ENCODE measurements at places on chromosomes 2 and 18.

GRCh38 chr2:96763511-96764252 is 3.0 kb downstream of the CNNM4 start:
- no peak for DNase-seq

DNA sequence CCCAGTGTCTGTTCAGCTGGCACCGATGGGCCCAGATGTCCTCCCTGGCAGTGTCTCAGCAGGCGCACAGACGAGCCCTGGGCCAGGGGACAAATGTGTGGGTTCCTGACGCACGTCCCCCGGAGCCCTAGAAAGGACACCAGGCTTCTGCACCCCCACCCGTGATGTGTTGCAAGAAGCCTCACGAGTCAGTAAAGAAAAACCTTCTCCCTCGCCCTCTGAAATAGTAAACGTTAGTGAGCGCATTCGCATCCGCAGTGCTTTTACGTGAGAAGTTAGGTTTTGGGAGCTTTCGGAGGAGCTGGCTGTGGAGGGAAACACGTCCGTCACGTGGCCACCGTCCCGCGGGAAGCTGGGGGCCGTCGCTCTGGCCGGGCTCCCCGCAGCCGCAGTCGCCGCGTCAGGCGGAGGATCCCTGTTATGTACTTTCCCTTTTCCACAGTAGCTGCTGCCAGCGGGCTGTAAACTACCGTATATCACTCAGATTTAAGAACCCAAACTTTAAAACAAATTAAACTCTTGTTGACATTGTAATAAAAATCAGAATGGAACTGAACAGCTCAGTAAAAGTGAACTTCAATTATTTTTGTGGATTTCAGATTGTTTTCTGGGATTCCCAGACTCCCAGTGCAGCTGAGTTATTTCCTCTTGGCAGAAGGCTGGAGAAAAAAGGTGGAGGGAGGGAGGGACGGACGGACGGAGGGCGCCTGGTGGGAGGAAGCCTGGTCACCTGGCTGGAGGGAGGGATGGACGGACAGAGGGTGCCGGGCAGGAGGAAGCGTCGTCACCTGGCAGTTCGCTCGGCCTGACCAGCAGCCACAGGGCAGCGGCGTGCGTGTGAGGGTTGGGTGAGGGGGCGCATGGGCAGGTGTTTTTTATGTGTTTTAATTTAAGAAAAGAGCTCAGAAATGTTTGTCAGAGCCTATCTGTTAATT is 112.1 kb downstream of the NFATC1 start:
- peak; percentile 84 for DNase-seq

GRCh38 chr2:31666878-31667277 is 86.1 kb upstream of the SRD5A2 start:
- DNase-seq, result no peak

DNA sequence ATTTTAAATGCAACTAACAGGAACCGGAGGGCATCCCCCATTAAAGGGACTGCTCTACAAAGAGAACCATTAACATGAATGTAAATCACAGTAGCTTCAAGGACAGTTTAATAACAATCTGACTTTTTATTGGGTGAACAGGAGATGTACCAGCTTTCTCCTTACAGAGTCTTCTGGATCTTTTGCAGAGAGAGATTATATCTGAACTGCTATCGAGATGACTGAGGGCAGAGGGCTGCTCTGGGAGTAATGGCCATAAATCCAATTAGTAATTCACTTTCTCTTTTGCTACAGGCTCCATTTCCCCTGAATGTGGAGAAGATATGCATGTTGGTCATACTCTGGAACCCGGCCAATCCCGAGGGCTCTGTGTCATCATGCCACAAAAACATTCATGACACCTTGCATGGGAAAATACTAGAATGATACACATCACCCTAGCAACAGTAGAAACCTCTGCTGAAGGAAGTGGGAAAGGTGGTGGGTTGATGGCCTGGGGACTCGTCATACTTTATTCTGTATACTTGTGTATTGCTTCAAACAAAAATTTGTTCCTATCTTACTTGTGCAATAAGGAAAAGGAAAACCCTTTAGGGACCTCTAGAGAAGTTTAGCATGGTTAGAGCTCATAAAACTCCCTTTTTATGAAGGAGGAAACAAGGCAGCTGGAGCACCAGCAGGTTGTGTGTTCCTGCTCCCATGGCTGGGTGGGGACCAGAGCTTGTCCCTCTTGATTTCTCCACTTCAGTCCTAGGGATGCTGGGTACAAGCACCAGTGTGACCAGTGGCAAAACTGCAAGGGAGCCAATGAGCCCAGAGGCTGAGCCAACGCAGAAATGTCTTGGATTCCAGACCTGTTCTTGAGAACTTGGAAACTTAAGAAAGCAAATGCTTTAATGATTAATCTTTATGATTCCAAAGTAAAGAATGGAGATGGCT is 26.0 kb downstream of the CTAGE1 start:
- no peak for DNase-seq

All from upper lobe of right lung (tissue), 1 donor.